ENCODE measurements at places on chromosomes 12 and 14.

DNA sequence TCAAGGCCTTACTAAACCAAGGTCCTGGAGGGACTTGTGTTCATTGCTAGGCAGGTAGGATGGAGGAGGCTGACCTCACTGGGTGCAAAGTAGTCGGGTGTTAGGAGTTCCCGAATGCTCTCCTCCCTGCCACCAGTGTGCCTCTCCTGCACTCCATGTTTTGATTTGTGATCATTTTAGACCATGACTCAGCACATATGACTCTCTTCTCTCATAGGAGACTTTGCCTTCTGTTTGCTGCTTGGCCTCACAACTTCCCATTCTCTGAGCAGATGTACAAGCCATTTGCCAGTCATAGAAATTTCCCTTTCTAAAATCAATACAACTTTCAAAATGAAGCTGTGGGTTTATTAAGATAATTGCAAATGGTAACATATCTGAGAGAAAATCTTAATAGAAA is 46.6 kb upstream of the LRIG3 start:
- DNase-seq, result no peak

DNA sequence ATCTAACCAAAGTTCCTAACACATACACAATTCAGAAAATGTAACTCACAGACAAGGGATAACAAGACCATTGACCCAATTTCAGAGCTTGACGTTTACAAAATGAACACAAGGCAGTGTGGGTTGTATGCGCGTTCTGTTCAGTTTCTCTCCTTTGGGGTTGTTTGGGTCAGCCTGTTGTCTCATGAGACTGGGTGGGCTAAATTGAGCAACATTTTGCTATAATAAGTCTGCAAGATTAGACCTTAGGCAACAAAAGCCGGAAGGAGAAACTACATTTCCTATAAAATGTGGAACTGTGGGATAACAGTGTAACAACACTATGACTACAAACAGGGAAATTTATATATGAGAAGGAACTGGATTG is 18.8 kb upstream of the LTA4H start:
- no peak for DNase-seq

DNA sequence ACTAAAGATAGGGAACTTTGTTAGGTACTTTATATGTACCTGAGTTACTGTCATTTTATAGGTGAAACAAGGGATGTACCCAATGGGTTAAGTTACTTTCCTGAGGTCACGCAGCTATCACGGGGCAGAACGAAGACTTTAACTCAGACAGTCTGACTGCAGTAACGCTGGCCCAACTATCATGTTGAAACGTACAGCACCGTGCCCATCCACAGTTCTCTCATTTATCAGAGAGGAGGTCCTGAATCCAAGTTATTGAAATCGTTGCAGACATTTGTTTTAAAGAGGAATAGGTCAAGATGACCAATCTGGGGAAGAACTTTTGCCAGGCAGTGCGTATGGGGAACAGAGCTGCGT is 587 bp upstream of the C12orf75 start:
- DNase-seq, result no peak

DNA sequence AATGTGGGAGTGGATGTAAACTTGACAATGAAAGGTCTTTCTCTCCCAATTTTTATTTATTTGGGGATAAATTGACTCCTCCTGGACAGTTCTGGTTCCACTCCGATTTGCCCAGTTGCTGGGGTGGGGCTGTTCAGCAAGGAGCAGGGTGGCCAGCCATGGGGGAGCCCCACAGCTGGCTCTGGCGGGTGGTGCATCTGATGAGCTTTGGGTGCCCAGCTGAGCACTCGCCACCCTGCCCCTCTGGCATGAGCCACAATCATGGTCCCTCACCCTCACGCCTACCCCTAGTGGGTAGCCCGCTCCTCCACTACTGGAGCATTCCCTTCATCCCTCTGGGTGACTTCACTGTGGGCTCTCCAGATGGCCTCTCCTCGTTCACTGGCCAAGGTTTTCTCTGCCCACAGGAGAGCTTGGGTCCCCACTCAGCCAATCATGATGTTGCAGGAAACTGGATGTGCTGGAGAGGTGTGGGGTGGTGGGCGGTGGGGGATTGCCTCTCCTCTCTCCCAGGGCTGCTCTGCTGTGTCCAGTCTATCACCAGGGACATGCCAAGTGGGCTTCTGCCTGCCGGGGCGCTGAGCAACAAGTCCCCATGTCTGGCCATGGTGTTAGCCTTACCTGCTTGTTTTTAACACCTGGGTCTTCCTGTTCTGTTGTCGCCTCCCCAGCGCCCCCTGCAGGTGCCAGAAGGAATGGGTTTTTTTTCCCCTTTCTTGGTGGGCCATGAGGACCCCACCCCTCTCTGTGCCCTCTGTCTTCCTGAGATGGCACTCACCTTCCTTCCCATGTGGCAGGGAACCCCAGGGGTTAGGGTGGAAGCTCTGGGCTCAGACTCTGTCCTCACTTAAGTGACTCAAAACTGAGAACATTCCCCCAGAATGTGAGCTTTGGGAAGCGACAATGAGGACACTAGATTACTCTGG is 3.4 kb downstream of the CYP46A1 start:
- peak; percentile 90 for DNase-seq

GRCh38 chr12:3655328-3655900 is 97.5 kb downstream of the CRACR2A start:
- peak; percentile 81 for DNase-seq

- DNase-seq, result no peak
These were observed 82.3 kb downstream of the SSPN start for GRCh38 chr12:26277506-26278246.

- peak; percentile 30 for DNase-seq
These were observed 46.7 kb downstream of the KICS2 start for GRCh38 chr12:64175254-64175945.

GRCh38 chr12:97288531-97288930 is 174.1 kb upstream of the RMST start:
- no peak for DNase-seq

GRCh38 chr12:2844786-2845185 is 10.0 kb upstream of the NRIP2 start:
- DNase-seq, result no peak

DNA sequence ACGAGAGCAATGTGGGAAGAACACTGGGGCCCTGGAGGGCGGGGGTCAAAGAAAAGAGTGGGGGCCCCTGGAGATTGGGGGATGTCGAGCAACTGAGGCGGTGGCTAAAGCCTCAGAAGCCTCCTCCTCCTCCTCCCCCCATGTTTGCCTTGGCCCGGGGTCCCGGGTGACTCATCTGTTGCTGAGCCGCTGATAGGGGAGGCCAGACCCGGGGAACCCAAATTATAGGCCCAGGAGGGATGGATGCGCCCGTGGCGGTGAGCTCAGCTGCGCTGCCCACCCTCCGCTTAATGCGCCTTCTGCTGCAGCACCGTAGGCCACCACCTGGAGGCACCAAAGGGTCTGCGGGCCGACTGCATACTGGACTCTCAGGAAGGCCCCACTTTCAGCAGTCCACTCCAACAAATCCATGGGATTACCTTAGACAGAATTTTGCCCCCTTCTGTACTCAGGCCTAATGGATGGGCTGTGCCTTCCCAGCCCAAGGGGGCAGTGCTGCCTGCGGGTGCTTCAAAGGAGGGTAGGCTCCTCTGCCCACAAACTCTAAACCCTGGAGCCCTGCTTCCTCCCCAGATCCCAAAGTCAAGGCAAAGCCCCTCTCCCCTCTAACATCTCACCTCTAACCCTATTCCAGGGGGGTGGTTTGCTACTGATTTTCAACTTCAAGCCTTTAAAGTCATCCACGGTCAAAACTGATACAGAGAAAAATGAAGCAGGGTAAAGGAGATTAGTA is 2.6 kb upstream of the WNT10B start:
- peak; percentile 89 for DNase-seq

DNA sequence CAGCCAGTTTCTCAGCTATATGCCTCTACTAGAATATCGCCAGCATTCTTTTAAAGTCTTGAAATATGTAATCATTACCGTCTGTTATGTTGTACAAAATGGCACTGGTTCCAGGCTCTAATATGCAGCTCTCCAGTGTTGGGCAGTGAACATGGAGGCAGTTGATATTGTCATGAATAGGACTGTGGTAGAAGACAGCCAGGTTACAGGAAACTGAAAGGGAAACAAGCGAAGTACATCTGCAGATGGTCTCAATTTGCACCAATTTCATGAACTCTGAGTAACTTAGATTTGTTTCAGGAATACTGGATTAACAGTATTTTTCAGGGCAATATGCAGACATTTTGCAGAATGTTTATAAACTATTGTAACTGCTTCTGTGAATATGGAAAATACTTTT is 13.4 kb upstream of the KLHL42 start:
- DNase-seq, result no peak

DNA sequence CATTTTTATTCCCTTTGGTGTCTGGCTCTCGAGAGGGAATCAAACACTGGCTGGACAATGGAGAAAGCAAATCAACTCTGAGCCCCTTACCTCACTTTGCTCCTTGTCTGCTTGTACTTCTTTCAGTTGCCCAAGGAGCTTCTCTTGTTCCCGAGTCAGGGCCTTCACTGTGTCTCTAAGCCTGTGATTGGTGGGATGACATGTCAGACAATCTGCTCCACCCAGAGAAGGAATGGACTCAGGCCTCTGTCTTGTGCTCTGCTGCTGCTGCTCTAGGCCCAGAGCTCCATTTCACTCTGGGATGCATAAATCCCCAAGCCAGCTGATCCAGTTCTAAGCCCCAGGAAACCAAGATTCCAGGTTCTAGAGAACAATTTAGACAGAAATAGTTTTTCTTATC is 7.6 kb downstream of the CALCOCO1 start:
- peak; percentile 69 for DNase-seq

GRCh38 chr14:88095791-88096190 is 90.9 kb downstream of the GPR65 start:
- DNase-seq, result no peak

DNA sequence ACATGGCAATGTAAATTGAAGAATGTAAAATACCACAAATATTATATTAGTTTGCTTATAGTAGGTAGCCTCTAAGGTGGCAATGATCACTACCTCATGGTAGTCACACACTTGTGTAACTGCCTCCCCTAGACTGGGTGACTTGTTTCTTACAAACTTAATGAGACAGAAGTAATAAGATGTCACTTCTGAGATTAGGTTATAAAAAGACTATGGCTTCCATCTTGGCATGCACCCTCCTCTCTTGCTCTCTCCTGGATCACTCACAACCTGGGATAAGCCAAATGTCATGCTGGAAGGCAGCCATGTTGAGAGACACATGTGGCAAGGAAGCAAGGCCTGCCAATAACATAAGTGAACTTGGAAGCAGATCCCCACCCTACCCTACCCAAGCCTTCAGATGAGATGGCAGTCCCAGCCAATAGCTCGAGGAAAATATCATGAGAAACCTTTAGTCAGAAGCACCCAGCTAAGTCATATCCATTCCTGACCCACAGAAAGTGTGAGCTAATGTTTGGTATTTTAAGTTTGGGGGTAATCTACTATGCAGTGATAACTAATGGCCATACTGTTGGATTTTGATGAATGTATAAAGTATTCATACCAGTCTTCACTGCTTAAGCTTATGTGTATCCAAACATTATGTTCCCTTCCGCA is 43.3 kb downstream of the PPP1R12A start:
- DNase-seq, result no peak

GRCh38 chr12:68794653-68795251 is 13.2 kb upstream of the MDM2 start:
- no peak for DNase-seq

- DNase-seq, result no peak
These were observed 261.4 kb downstream of the ITPR2 start for GRCh38 chr12:26571560-26571959.

GRCh38 chr12:27351476-27351875 is 18.8 kb downstream of the BMAL2 start:
- no peak for DNase-seq

DNA sequence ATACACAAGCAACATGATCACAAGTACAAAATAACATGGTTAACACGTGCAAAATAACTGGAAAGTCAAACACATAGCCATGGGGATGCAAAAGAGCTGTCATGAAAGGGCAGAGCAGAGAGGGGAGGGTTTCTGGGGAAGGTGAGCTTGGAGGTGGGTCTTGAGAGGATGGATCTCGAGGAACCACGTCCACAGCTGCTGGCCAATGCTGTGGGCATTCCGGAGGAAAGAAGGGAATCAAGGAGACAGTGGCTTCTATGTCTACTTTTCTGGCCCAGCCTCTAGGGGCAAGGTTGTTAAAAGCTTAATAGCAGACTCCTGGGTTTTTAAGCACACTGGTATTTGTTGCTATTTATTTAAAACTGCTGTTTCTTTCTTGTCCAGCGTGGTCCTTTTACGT is 8.4 kb upstream of the MYH7 start:
- DNase-seq, result peak; percentile 6

- no peak for DNase-seq
These were observed 84.5 kb downstream of the PLEKHA5 start for GRCh38 chr12:19214020-19214419.

DNA sequence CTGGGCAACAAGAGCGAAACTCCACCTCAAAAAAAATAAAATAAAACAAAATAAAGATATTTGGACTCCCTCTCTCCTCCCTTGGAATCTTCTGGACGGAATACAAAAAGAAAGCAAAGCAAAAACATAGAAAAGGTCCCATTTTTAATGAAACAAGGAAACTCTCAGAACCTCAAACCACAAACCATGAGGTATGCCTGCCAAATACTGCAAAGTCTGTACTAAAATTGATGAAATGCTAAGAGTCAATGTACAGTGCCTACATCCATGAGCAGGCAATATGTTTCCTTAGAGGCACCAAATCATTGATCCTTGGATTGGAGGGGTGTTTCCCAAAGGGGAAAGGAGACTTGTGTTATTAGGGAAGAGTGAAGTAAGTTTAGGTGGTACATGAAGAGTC is 8.2 kb upstream of the RPS6KA5 start:
- no peak for DNase-seq

DNA sequence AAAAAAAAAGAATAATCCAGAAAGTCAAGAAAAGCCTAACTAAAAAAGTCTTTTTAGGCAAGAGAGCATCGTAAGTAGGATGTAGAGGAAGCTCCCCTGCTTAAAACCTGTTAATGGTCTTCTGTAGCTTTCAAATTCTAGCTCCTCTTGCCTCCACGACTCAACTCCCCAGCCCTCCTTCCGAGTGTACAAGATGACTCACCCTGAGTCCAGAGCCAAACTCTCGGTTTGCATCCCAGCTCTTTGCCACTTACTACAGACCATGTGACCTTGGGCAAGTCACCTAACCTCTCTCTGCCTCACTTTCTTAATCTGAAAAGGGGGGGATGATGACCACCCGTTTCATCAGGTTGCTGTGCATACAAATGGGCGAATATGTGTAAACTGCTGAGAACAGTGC is 460.4 kb downstream of the DPF3 start:
- DNase-seq, result no peak

GRCh38 chr12:116402163-116402939 is 124.9 kb upstream of the MED13L start:
- DNase-seq, result no peak

DNA sequence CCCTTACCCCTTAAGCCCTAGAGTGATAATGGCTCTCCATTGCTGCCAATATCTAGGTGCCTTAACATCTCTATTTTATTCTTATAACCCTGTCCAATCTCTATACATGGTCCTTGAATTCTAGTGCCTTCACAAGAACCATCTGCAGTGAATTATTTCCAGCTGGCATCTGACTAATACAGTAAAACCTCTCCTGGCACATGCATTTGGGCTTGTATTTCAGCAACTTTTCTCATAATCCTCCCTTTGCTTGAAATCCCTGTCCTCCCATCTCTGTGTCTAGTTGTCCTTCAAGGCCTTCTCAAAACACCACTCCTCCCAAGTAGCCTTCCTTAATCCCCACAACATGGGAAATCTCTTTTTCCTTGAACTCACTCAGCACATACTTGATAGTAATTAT is 14.2 kb upstream of the HMGA2 start:
- DNase-seq, result no peak
